D341Med (cell line): ENCODE measurements at places on chromosomes 3 and 15.
A peak's percentile ranks its signal among the peaks of the same experiment; 100 is the strongest.

- no peak for DNase-seq
Observed at GRCh38 chr3:35223632-35224394, 415.5 kb upstream of the ARPP21 start.

DNA sequence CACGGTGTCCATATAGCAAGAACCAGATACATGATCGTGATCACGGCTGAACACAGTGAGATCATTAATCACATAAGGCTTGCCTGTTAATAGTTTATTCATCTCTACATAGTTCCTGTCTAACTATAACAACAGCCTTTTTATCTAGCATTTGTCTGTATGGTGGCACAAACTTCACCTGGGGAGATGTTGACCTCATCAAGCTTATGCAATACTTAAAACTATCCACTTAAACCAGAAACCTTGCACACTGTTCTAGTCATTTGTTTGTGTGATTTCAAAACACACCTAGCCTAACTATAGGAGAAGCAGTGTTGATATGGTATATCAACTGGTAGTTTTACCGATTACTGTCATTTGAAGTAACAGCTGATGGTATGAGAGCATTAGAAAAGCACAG is 124.8 kb downstream of the VPS13C start:
- DNase-seq = no peak

DNA sequence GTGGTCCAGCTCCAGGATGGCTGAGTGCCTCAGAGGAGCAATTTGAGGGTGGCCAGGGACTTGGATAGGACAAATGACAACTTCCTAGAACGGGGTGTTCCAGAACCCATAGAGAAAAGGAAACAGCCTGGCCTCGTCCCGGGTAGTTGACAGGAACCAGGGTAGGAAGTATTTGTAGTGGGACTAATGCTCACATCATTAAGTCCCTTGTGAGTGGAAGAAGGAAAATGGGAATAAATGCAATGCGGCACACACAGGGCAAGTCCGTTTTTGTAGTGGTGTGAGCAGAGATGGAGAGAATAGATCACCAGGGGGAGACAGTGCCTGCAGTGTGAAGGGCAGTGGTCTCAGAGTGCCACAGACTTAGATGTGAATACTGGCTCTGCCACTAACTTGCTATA is 19.6 kb downstream of the TIMP4 start:
- DNase-seq = no peak

DNA sequence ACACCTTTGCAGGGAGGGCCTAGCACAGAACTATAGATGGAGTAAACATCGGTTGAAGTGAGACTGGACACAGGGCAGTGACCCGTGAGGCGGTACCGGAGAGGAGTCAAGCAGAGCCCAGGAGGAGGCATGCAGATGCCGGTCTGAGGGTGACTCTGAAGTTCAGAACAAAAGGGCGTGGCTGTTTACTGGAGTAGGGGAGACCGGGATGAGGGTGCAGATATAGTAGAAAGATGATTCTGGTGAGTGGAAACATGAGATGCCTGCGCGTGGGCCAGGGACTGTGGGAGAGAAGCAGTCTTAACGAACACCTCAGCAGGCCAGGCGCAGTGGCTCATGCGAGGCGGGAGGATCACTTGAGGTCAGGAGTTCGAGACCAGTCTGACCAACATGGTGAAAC is 113.1 kb downstream of the NSMCE3 start:
- DNase-seq = no peak

- peak; percentile 86 for DNase-seq
Observed at GRCh38 chr3:39383045-39383880, at the start of gene SLC25A38. TSS of gene SLC25A38 (plus strand) at chr3:39383370. CDS start at chr3:39383725, 355 bp downstream.

GRCh38 chr3:120791913-120792312 is 49.4 kb downstream of the GTF2E1 start:
- DNase-seq = no peak

DNA sequence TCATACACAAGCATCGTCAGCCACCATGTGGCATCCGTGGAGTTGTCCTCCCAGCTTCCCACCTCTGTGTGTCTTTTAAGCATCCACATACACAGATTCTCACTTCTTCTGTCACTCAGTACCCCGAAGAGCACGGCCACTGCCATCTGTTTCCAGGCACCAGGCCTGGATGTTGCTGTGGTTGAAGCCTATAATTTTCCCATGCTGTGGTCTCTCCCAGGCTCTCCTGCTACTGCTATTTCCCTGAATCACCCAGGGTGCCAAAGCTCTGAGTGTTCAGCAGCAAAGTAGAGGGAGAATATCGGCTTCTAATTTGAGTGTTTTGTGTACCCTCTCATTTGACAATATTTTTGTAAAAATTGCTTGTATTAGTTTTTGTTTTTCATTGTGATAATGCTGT is 265.7 kb downstream of the DIPK2A start:
- no peak for DNase-seq

DNA sequence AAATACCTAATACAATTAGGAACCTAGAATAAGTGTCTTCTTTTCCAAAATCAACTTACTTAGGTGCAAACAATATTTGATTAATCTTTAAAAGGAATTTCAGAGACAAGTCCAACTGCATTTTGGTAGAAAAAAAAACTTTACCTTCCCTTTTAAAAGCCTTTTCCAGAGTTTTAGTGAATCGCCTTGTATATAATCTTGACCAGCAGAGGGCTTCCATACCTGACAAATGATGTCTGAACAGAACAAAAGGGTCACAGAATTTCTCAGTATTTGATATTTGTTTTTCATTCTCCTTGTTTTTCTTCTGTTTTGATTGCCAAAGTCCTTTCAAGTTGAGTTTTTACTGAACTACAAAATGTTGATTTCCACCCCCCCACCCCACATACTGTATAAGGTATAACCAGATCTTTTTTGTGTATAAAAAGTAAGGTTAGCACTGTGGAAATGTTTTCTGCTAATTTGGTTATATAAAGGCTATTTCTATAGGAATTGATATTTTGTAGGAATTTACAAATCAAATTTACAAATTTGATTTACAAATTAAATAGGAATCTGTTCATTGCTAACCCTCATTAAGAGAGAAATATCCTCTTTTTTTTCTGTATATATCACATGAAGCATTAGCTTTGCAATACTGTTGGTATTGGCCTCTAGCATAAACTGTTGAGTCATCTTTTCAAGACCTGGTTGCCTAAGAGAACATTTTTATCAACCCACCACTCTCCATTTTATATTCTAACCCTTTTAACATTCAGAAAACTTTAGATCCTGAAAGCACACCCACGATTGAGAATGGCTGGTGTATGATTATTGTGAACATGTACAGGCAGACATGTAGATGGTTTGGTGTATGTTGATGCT is 464.1 kb upstream of the RARB start:
- DNase-seq = peak; percentile 29

- no peak for DNase-seq
Observed at GRCh38 chr15:27842526-27842925, 256.6 kb downstream of the OCA2 start.

DNA sequence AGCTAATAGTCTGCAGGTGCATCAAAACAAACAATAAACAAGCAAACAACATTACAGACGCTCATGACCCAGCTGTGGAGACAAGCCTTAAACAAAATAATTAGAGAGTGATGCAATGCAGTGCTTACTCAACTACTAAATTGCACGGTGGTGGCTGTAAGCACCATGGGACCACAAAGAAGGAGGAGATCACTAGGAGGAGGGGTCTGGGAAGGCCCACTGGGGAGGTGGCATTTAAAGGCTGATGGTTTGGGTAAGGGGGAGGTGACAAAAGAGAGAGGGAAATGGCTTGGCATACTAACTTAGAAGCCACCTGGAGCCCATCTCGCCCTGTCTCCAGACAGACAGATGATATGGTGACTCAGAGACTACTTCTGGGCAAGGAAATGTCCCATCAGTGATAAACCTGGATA is 516.7 kb downstream of the FOXP1 start:
- no peak for DNase-seq

DNA sequence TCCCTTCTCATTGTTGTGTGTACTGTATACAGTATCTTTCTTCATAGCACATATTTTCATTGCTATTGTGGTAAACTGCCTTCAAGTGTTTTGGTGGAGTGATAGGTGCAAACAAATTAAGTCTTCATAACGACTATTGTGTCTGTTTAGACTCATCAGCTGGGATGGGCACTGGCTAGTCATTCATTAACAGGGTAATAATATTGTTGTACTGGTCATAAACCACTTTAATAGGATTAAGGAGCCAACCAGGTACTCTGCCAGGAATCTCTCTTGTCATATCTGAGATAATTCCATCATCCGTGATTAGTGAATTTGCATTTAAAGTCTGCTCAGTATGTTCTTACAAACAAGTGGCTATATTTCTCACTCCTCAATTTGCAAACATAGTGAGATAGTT is 10.2 kb upstream of the TMEM45A start:
- DNase-seq = peak; percentile 35

DNA sequence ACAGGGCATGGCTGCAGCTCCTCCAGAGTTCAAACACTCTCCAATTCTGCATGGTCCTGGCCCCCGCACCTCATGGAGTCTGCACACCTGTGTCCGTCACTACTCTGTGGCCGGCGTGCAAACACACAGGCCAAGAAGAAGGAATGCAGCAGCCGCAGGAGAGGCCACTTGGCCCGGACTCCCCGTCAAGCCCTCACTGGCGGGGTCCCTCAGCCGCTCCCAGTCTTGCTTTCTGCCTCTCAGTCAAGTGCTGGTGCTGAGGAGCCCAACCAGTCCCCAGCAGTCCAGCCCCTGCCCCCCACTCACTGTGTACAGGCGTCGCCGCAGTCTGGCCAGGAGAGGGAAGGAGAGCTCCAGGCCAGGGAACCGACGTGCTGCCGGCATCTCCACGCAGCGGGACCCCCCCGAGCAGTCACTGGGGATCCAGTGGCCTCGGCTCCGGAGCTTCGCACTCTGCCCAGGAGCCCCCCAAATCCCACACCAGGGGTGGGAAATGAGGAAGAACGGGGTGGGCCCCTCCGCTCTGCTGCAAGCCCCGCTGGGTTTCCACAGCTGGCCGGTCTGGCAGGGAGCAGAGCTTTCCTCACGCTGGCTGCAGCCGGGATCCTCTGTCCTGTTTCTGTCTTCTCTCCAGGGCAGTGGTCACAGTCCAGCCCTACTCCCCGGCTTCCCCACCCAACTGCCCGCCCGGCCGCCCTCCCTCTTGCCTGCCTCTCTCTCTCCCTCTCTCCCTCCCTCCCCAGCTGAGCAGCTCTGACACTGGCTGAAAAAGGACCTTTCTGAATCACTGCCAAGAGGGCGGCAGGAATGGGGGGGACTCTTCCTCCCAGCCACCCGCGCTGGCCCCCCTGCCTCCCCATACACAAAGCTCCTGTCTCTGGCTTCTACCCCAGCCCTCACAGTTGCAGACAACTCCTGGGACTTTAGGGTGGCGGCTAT is 16.0 kb downstream of the TNK2 start:
- no peak for DNase-seq

- no peak for DNase-seq
Observed at GRCh38 chr15:26098801-26099200, 235.7 kb upstream of the ATP10A start.

DNA sequence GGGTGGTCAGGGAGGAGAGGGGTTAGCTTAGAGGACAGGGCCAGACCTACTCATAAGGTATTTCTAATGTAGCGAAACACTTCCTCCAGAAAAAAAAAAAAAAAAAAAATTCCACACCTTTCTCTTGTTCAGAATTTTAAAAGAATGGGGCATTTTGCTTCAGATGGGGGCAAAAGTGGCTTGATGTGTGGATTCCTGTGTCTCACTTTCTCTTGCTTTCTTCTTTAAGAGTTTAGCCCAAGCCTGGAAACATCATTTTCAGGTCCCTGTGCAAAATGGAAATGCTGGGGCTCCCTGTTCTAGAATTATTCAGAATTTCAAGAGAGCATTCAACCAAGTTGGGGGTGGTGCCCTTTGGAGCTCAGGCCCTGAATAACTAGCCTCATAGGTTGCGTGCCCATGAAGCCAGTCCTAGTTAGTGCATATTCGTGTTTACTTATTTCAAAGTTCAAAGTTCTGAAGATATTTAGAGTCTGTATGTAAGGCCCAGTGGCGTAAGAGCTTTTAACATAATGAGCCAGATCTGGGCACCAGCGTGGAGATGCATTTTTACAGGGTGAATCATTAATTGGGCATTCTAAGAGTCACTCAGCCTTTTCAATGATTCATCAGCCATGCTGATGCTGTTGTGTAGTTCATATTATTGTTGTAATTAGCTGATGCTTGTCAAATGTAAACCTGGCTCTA is 104.5 kb downstream of the RPLP1 start:
- DNase-seq = no peak

DNA sequence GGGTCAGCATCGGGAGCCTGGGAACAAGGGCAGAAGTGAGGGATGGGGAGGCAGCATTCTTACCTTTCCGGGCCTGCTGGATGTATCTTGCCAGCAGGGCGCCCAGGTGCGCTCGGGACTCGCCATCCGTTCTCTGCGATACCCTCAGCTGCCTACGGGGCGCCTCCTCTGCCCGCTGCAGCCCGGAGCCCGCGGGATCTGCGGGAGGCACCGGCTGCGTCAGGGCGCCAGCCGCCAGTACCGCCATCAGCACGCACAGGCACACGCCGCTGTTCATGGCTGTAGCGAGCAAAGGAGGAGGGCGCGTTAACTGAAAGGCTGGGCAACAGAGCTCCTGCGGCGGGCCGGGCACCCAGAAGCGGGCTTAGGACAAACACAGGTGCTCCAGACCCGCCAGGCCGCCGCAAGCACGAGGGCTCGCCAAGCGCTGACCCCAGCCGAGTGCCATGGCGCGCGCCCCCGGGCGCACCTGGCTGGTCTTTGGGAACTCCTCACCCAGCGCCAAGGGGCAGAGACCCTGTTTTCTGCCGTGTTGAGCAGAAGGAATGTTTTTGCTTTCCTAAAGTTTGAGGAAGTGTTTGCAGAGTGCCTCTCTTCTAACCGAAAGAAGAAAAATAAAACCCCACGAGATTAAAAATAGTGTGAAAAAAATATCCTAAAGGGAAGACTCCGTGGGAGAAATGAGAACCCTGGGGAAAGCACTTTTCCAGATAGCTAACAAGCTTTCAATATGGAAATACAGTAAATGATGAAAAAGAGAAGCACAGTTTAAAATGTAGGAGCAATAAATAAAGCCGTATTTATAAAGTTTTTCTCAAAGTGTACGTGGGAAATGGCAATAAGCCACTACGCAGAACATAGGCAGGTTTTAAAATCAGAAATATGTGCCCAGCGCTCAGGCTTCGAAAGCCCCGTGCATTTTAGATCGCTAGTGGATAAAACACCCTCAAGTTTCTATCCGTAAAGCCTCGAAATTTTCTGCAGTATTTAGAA is 2.3 kb downstream of the CCK start:
- peak; percentile 73 for DNase-seq

DNA sequence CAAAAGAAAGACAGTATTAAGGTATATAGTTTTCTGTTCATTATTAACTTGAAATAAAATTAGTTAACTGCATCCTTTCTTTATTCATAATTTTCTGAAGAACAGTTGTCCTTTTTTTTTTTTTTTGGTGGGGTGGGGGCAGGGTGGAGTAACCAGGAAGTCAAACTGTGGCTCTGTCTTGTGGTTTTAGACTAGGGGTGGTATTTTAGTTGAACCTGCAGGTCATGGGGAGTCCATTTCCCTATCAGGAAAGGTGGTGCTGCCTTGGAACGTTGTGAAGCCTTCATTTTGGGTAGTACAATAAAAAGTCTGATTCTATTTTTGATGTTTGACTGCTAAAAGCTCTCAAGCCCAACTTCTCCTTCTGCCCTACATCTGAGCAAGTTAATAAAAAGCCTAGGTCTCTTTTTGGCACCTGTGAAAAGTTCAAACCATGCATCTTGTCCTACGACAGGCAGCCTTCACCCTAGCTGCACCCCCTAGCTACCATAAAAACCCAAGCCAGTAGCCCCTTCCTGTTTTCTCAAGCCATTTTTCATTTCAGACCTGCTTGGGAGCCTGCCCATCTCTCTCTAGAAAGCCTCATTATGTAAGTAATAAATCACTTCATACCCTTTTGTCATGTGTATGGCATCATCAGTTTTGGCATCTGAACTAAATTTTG is 31.2 kb upstream of the RIOX2 start:
- DNase-seq = no peak

- no peak for DNase-seq
Observed at GRCh38 chr3:171874251-171874681, 31.1 kb downstream of the TMEM212 start.

GRCh38 chr3:77041811-77042210 is 1.9 kb downstream of the ROBO2 start:
- no peak for DNase-seq
